ENCODE measurements at places on chromosomes 13 and 19.

- DNase-seq, result no peak
Observed at GRCh38 chr19:55208880-55209692, at the start of gene PTPRH. Gene PTPRH (minus strand): TSS chr19:55209501. CDS start chr19:55209433, 68 bp downstream.

DNA sequence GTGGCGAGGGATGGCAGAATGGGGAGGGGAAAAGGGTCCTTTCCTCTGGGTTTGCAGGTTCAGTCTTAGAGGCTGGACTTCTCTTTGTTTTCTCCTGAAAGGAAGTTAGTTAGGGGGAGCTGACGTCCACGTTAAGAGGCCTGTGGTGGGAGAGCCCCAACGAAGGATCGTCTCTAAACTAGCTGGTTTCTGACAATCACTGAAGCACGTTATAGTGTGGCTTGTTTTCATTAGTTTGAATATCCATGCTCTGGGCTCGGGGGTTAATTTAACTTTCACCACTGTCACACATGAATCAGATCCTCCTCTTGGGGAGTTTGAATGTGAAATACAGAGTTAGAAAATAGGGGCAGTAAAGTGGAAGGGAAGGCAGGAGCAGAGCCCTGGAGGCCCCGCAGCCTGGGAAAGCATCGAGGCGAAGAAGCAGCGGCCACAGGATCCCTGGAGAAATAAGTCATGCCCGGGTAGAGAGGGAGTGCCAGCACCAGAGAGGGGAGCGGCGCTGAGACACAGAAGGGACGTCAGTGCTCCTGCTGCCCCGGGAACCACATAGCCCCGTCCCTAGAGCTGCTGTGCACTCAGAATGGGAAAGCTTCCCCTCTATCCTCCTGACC, 31.1 kb upstream of the AMER2 start:
- no peak for DNase-seq

DNA sequence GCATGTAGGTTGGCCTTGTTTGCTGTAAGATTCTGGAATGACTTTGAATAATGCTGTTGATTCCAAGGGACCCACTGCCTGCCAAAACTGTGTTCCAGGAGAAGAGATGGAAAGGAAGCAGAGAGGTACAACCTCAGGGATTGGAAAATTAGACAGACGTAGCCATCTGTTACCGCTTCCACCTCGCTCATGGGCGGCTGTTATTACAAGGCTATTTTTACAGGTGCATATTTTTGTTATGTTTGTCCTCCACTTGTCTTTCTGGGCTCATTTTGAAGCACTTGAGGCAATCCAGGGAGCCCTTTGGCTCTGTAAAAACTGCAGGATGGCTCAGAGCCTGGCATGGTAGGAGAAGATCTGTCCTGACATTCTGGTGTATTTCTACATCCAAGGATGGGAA, 276.4 kb upstream of the TMTC4 start:
- no peak for DNase-seq

GRCh38 chr13:40502236-40502635, 164.2 kb downstream of the FOXO1 start:
- no peak for DNase-seq

DNA sequence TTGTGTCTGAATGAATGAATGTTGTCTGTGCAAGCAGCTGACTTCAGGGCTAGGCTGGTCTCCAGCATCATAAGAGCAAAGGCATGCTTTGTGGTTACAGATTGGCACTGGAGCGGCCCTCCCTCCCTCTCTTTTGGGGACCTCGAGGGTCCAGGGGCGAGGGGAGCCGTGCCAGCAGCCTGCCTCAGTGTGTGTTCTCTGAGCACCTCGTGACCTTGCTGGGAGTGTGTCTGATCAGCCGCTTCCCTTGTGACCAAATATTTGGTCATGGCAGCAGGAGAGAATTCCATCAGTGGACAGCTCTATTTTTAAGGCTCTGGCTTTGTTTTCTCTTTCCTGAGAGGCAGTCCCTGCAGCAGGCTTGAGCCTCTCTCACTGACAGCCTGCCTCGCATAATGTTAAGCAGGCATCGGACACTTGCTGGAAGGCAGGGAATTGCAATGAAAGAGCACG, 329.7 kb downstream of the UQCRFS1 start:
- DNase-seq, result no peak

- DNase-seq, result peak; percentile 63
Observed at GRCh38 chr19:12872941-12873890, 8.0 kb downstream of the DNASE2 start.

Measured in activated naive CD4-positive, alpha-beta T cell treated with anti-CD3 and anti-CD28 coated beads, Interleukin-2, amount 50 U/mL, for 16 hours (primary cell).